ENCODE measurements at places on chromosomes 3 and 15. TPM values are rescaled to one million over a fixed set of nuclear protein-coding genes. Genes with fewer than 3 reads are reported as not detected.

DNA sequence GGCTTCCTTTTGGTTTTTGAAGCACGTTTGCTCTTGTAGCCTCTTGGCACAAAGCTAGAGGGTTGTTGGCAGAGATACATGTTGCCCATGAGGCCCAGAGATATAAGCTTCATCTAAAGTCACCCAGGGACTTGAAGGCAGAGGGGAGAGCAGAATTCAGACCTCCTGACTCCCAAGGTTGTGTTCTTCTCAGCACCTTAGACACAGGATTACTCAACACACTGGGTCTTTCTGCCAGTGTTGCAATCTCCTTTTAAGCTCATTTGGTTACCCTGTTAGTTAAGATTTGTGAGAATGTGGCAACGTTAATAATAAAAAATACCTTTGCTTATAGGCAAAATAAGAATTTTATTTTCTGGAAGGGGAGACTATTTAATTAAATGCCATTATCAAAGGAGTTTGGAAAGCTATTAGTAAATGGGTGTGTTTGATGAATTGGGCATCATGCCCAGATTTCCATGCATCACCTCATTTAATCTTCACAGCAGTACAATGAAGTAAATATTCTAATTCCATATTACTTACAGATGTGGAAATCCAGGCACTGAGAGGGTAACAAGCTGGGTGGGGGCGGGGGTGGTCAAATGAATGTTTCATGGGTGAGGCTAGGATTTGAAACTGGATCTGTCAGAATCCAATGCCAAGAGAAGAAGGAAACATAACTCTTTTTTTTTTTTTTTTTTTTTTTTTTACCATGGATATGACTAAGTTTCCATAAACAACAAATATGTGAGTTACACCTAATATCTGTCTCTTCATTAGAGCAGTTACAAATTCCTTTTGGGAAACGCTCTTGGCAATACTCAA, 183.3 kb downstream of the NR1D2 start:
- DNase-seq = no peak

DNA sequence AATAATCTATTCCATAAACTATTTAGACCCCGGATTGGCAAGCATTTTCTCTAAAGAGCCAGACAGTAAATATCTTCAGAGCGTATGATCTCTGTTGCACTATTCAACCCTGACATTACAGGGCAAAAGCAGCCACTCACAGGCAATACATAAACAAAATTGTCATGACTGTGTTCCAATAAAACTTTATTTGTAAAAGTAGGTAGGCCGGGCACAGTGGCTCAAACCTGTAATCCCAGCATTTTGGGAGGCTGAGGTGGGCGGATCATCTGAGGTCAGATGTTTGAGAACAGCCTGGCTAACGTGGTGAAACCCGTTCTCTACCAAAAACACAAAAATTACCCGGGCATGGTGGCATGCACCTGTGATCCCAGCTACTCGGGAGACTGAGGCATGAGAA, 66.5 kb downstream of the ADAMTS9 start:
- DNase-seq = no peak

Gene SLC24A5
- polyA plus RNA-seq = not detected

Gene TLR9
- 0.16 TPM for polyA plus RNA-seq

Gene MYH15
- not detected for polyA plus RNA-seq

- DNase-seq = no peak
Measured at GRCh38 chr3:94420931-94421330, 358.1 kb downstream of the NSUN3 start.
